ENCODE measurements at places on chromosomes 16 and 17. TPM values are rescaled to one million over a fixed set of nuclear protein-coding genes. Genes with fewer than 3 reads are reported as not detected.

- DNase-seq = no peak
These were observed 46.5 kb downstream of the GAS7 start for GRCh38 chr17:10151667-10152496.

Gene BPTF
- 86.4 TPM for total RNA-seq

Gene KCNJ18
- not detected for total RNA-seq

DNA sequence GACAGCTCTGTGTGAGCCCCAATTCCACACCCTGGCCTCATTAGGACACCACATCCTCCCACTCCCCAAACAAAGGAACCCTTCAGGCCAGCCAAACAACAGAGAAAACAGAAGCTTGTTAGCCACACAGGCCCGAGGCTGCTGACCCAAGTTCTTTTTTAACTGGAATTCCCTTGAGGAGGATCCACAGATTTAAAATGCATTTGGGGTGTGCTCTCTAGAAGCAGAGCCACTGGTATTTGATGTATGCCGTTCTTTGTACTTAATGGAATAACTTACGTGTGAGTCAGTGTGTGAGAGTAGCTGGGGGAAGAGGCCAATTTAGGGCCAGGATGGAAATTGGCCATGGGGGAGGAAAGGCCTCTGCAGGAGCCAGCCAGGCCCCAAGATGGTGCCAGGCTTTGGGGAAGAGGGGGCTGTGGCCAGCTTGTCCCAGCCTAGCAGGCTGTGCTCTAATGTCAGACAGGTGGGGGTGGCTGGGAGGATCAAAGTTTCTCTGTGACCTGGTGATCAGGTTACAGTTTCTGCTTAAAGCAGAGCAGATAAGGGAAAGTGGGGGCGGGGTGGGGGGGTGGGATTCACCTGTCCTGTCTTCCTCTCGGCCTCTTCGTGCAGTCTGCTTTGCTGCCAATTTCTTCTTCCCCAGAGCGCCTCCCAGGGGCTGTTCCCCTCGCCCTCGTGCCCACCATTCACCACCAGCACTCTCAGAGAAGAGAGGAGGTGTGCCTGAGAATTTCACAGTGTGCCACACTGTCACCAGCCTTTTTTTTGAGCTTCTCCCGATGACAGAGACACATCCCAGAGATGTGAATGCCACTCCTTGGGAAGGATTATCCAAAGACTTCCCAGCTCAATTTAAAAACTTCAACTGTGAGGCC is 50.8 kb downstream of the TOM1L2 start:
- DNase-seq = peak; percentile 54

GRCh38 chr16:85134789-85135142 is 22.5 kb upstream of the CIBAR2 start:
- DNase-seq = no peak

- no peak for DNase-seq
These were observed 18.0 kb upstream of the PMFBP1 start for GRCh38 chr16:72189865-72190371.

Gene SKAP1
- 0.89 TPM for total RNA-seq

DNA sequence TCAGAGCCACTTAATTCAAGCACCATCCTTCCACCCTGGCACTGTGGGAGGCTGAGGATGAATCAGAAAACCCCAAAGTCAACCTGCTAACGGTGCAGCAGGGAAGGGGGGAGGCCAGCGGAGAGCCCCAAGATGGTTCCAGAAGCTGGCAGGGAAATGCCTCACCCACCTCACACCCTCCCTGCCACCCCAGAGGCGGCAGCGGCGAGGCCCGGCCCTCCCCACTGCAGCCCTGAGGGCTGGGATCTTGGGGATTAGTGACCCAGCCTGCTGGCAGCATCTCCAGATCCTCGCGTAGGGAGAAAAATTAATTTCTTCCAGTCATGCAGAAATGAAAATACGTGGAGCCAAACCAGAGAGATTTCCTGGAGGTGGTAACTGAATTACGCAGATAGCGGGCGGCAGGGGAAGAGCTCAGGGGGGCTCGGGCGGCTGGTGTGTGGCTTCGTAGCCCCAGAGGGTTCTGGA is 38.2 kb downstream of the CBFA2T3 start:
- no peak for DNase-seq

DNA sequence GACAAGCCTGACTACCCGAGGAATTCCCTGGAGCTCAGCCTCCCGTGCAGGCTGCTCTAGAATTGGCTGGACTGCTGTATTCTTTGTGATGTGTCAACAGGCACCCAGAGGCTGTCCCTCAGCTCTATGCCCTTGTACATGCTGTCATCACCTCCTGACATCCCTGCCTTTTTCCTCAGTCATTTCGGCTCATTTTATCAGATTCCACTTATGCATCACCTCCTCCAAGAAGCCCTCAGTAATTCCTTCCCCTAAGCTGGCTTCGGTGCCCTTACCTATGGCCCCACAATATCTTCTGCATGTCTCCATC is 126.4 kb downstream of the DYNLRB2 start:
- DNase-seq = no peak

- DNase-seq = no peak
These were observed 3.5 kb downstream of the IRX3 start for GRCh38 chr16:54282928-54283724.

Gene ABCC11
- 0.20 TPM for total RNA-seq

Gene SDR42E2
- total RNA-seq = not detected

Measured in skin of body (tissue), 3 donors.